ENCODE measurements at places on chromosomes 6 and 20.

DNA sequence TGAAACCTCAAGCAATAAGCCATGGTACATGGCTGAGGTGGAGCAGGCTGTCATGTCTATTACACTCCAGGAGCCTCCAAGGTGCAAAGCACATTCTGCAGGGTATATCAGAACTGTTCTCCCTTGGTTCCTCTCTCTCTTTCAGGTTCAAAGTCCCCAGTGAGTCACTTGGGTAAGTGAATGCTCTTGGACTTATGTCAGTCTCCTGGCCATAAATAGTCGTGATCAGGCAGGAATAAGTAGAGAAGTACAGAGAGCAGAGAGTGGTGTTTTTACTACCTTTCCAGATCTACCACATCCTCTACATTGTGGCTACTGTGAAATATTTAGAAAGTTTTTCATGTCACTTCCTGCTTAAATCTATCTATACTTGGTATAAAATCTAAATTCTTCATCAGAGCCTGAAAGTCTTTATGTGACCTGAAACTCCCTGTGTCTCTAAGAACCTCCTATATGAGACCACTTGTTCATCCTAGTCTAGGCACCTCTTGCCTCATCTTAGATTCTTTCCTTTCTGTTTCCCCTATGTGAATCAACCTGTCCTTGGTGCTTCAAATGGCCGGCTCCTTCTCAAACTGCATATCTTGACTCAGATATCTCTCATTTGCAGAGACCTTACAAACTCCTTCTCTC lies 1077.6 kb upstream of the MAP3K7 start:
- no peak for DNase-seq

DNA sequence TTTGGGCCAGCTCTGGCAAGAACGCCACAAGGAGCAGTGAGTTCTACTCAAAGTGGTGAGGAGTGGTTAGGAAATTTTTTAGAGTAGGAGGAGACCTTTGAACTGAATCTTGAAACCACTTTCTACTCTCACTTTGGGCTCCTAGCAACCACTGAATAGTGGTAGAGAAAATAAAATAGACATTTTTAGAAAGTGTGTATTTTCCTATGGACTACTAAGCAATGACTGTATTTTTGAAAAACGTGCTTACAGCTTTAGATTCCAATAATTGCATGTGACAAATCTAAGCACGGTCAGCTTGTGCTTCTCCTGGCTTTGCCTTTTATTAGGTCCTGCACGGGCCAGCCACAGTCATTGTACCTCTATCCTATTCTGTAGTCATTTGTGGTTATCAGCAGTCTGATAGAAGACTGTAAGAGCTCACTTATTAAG lies 8.7 kb upstream of the IFNGR1 start:
- no peak for DNase-seq

DNA sequence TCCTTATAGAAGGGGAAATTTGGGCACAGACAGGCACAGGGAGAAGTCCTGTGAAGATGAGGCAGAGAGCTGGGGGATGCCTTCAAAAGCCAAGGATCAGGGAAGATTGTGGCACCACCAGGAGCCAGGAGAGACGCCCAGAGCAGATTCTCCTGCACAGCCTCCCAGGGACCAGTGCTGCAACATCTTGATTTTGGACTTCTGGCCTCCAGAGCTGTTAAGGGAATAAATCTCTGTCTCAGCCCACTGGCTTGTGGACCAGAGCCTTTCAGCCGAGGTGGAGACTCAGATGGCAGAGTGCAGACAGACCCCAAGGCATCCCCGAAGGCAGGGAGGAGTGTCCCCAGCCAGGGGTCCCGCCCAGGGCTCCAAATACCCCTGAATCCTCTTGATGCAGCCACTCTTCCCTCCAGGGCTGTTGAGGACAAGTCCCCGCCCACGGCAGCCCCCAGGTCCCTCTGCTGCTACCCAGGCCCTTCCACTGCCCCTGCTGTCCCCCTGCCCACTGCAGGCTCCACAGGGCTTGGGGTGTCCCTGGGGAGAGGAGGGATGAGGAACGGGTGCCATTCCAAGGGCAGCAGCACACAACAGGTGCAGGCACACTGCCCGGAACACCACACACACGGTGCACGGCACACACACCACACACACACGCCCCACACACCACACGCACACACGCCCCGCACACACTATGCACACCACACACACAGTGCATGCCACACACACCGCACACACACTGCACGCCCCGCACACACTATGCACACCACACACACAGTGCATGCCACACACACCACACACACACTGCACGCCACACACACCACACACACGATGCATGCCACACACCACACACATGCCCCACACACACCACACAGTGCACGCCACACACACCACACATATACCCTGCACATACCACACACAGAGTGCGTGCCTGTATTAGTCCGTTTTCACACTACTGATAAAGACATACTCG lies 311.4 kb downstream of the TAF4 start:
- DNase-seq, result no peak

DNA sequence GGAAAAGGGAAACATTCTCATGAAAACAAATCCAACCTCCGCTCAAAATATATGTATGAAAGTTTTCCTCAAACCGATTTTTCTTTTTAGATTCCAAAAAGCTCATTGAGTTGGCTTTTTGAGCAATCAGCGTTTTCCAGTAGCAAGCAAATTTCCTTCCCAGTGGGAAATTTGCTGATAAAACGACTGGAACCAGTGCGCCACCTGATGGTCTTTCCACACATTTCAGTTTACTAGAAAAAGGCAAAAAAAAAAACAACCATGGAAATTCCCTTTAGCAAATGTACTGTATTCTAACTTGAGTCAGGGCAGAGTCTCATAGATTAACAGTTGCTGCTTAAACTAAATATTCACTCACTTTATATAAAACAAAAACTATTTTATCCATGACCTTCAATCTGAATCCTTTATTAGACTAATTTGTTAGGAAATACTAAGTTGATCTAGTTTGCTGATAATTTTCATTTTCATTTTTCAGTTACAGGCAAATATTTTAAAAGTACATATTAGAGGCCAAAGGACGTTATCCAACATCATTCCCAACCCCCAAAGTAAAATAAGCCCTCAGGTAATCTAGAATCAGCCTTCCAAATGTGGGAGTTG lies 271.5 kb downstream of the FOXA2 start:
- DNase-seq, result peak; percentile 4

DNA sequence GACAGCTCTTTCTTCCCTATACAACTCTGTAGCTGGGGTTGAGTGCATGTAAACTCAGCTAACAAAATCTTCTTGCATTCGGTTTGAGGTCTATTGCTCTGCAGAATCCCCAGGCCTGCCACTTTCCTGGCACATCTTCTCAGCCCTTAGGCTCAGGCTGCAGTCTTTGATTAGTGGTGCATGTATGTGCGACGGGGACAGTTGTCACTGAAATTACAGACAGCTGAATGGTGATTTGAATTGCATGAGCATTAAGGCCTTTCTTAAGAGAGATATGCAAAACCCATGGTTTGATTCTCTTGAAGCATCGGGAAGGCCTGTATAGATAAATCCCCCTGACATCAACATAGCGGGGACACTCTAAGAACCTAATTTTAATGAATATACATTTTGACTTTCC lies 222.8 kb downstream of the CDH26 start:
- DNase-seq, result no peak

GRCh38 chr6:126267626-126268025 lies 72.3 kb upstream of the CENPW start:
- no peak for DNase-seq

GRCh38 chr6:91213229-91213901 lies 626.5 kb upstream of the MAP3K7 start:
- no peak for DNase-seq

- peak; percentile 83 for DNase-seq
These were observed at the start of gene ACSS1 for GRCh38 chr20:25058051-25058846. TSS of gene ACSS1 (minus strand) at chr20:25058139. CDS start at chr20:25058102, 37 bp downstream.

DNA sequence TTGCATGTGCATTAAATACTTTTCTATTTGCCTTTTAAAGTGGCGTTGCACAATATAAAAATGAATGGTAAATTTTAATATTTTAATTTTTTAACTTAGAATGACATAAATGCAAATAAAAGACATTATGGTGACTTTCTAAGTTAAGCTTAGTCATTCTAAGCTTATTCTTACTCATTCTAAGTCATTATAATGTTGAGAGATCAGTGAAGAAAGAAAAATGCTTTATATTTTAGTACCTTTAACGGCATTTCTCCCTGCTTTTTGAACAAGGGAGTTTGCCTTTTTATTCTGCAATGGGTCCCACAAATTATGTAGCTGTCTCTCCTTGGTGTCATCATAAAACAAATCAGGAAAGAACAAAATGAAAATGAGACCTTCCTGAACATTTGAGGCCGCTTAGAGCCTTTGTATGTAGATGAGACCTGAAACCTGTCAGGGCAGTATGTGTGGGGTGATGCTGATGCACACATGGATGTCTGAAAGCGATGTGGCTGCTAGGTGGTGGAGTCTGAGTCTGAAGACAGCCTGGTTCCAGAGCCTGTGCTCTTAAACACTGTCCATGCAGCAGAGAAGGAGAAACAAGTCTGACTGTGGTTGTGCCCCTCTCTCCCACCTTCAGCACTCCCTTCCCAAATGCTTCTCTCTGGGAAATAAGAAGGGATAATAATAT lies 158.0 kb downstream of the PHF3 start:
- DNase-seq, result no peak

GRCh38 chr6:40706178-40706577 lies 119.0 kb upstream of the LRFN2 start:
- DNase-seq, result no peak

- no peak for DNase-seq
These were observed 365.8 kb upstream of the MARCKS start for GRCh38 chr6:113491376-113491775.

Measured in activated CD8-positive, alpha-beta T cell treated with anti-CD3 and anti-CD28 coated beads for 36 hours (primary cell).